Activated T-helper 1 cell treated with anti-CD3 and anti-CD28 coated beads, Interleukin-12 subunit alpha, Interleukin-12 subunit beta, Interleukin-2, Interleukin-4 antibody, amounts not matched to agents 30 ng/mL and 10 ng/mL and 1 ng/mL, durations not matched to agents 14 hours and 24 hours and 36 hours (primary cell): ENCODE measurements at places on chromosomes 1 and 21. TPM values are rescaled to one million over a fixed set of nuclear protein-coding genes. Genes with fewer than 3 reads are reported as not detected.
A peak's percentile ranks its signal among the peaks of the same experiment; 100 is the strongest.

The LAMB3 gene
- 15.8 and 18.3 TPM in 2 replicates for total RNA-seq

The ST6GALNAC3 gene
- total RNA-seq = not detected in 2 replicates

The SH3GLB1 gene
- total RNA-seq = 63.4 and 66.8 TPM in 2 replicates

- H3K4me1 ChIP-seq = peaks cover 44% of the 10 kb centered on the region
- H3K27ac ChIP-seq = no peak overlapping the region
- H3K4me3 ChIP-seq = no peak overlapping the region
- H3K36me3 ChIP-seq = peaks cover 48% of the 10 kb centered on the region
- peak; percentile 87 for DNase-seq
Measured at GRCh38 chr1:209768354-209768774, 12.5 kb downstream of the TRAF3IP3 start.

DNA sequence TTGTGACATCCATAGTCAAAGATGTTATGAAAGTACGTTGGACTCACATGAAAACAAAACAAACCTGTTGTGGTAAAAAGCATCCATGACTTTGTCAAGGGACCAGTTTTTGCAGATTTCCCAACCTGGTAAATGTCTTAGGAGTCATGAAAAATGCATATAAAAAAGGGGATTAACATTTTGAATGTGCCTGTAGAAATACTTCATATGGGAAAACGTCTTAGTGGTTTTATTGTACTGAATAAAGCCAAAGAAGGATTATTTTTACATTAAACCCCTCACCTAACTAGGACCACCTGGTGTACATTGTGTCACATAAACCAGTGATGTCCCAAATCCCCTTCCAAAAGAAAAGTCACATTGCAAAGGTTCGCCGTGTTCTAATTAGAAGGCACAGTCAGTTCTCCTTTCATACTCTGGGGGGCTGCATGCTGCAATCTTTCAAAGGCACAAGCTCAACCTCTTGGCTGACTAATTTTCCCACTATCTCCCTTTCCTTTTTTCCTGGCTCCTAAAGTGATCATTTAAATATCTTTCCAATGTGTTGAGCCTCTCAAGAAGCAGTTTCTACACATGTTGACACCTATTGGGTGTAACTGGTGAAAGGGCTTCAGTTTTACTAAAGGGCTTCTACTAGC, 119.8 kb upstream of the SPAG17 start:
- no peak overlapping the region for H3K4me3 ChIP-seq
- H3K27me3 ChIP-seq = no peaks in the 10 kb centered on the region
- H3K4me1 ChIP-seq = no peaks in the 10 kb centered on the region
- H3K36me3 ChIP-seq = no peaks in the 10 kb centered on the region

DNA sequence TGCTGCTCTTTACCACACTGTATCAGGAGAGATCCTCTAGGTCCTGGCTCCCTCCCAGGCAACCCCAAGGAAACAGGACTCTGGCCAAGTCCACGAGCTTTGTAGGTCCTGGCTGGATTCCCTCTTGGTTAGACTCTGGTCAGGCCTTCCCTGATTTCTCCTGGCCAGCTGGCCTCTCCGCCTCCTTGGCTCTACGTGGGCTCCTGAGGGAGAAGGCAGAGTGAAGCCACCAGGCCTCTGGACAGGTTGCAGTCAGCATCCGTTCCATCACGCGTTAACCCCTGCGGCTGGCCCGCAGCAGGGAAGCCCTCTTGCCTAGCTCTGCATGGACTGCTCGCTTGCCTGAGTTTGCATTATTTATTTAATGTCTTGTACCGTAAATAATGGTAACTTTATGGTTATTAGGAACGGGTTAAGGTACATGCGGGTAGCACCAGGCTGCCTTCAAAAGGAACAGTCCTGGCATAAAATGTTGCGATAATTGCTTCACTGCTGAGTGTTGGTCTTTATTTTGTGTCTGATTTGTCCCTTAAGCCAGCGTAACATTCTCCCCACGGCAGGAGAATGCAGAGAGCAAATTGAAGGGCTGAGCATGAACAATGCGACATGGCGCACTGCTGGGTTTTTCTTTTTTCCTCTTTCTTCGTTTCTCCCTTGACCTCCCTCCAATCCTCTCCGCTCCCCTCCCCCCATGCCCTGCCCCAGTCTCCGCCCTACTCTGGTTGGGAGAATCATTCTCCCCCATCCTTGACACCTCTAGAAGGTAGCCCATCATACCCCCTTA, 100.3 kb downstream of the RNF220 start:
- no peak overlapping the region for H3K27ac ChIP-seq
- no peaks in the 10 kb centered on the region for H3K36me3 ChIP-seq
- peaks cover 8% of the 10 kb centered on the region for H3K27me3 ChIP-seq
- no peak for DNase-seq
- no peak overlapping the region for H3K4me3 ChIP-seq

DNA sequence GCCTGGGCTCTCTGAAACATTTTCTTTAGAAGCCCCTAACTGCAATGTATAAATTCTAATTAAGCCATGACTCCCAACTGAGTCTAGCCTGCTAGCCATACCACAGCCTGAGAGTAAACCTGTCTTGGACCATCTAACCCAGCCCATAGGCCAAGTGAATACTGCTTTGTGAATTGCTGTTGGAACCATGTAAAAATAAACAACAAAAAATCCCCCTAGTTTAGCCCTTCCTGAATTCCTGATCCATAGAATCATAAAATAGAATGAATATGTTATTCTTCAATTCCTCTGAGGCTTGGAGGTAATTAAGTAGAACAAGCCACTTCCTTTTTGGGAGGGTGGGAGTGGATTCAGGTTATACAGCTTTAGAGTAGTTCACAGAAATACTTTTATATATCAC, 1496.4 kb downstream of the MRPL39 start:
- DNase-seq = no peak
- no peak overlapping the region for H3K27ac ChIP-seq
- H3K4me1 ChIP-seq = no peaks in the 10 kb centered on the region
- no peaks in the 10 kb centered on the region for H3K27me3 ChIP-seq

- no peak overlapping the region for H3K4me3 ChIP-seq
- peaks cover 21% of the 10 kb centered on the region for H3K4me1 ChIP-seq
Measured at GRCh38 chr1:235945775-235946570, 79.3 kb upstream of the LYST start.

DNA sequence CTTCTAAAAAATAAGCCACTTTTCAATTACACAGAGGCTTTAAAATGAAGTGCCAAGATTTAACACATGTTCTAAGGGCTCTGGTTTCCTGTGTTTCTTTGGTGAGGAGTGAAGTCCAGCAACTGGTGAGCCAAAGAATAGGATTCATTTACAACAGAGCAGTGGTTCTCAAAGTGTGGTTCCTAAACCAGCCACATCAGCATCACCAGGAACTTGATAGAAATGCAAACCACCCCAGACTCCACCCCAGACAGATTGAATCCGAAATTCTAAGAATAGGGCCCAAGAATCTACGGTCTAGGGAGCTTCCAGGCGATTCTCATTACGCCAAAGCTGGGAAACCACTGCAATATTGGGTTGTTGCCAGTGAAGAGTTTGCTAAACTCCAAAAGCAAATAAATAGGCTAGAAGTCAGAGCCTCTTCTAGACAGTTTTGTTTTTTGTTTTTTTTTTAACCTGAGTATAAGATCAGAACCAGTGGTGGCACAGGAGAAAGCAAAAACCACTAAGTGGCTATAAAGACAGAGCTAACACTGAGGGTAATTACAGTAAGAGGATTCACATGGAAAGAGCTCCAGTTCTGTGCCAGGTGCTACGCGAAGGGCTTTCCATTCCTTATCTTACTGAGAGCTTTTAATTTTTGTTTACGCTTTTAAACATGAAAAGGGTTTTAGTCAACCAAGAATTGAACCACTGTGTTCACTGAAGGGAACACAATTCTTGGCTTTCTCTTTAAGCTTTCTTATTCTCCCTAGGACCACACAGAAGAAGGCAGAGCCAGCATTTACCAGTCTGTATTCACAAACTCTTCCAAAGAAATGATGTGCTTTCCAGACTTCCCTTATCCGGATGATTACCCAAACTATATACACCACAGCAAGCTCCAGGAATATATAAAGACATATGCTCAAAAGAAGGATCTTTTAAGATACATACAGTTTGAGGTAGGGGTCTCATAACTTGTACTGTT, 42.4 kb upstream of the FMO2 start:
- H3K27ac ChIP-seq = no peak overlapping the region
- H3K36me3 ChIP-seq = no peaks in the 10 kb centered on the region
- no peak for DNase-seq

DNA sequence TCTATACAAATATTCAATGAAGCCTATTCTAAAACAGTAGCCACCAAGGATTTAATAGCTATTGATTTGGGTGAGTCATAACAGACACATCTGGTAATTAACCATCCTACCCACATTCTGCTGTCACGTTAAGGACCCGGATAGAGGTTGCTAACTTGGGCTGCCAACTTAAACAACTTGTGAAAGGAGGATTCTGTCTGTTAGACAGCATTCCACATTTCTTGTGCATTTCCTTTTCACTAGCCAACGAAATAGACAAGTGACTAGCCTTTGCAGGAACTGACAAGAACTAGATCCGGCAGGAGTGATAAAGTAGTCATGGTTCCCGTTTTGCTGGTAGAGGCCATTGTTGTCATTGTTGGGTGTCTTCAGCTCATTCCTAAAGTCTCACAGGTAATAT, 9.5 kb downstream of the DSCAM start:
- no peaks in the 10 kb centered on the region for H3K4me1 ChIP-seq
- no peak for DNase-seq
- H3K36me3 ChIP-seq = no peaks in the 10 kb centered on the region
- no peak overlapping the region for H3K27ac ChIP-seq
- H3K27me3 ChIP-seq = peaks cover 15% of the 10 kb centered on the region
- H3K4me3 ChIP-seq = no peak overlapping the region

DNA sequence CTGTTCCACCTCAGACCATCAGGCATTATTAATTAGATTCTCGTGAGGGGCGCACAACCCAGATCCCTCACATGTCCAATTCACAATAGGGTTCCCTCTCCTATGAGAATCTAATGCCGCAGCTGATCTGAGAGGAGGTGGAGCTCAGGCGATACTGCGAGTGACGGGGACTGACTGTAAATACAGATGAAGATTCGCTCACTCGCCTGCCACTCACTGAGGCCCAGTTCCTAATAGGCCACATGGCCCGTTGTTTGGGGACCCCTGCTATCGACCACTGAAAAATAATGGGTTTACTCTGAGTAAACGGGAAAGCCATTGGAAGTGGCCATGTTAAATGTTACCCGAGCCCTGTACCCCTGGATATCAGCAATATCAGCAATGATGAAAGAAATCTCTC, 65.9 kb downstream of the GRIK1 start:
- no peaks in the 10 kb centered on the region for H3K36me3 ChIP-seq
- no peak overlapping the region for H3K27ac ChIP-seq

DNA sequence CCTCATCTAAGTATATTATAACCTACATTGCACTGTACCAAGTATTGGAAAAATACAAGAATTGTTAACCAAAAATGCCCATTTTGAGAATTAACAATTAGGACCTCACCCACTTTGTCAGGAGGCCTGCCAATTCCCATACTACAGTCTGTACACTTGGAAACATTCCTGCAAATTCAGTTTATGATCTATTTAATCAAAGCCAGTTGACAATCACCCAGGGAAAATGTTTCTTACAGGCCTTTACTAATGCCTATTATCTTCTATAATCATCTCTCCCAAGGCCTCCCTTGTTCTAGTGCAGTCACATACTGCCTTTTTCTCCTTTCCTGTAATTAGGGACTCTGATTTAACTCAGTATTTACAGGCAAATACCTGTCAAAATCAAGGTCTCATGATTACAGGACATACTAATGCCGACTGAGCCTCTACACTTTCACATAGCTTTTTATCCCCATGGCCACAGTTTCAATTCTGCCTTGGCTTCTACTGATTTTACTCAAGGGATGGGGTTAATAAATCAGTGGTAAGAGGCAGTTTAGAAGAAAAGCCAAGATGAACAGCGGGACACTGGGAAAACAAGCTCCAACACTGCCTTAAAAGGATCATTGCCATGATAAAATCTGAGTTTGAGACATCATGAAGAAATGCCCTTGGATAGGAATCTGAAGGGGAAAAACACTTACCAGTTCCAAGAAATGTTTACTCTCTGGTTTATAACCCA, 338.7 kb downstream of the VAV3 start:
- DNase-seq = no peak
- H3K4me1 ChIP-seq = peaks cover 6% of the 10 kb centered on the region
- no peaks in the 10 kb centered on the region for H3K36me3 ChIP-seq
- H3K4me3 ChIP-seq = no peak overlapping the region
- H3K27ac ChIP-seq = no peak overlapping the region

- H3K36me3 ChIP-seq = peaks cover 1% of the 10 kb centered on the region
- H3K4me3 ChIP-seq = no peak overlapping the region
- H3K27me3 ChIP-seq = no peaks in the 10 kb centered on the region
- no peak overlapping the region for H3K27ac ChIP-seq
- no peak for DNase-seq
Measured at GRCh38 chr21:46624050-46624449, 11.4 kb upstream of the PRMT2 start.
